Ovary (tissue), 10 donors: ENCODE measurements at places on chromosomes 7 and 10. TPM values are rescaled to one million over a fixed set of nuclear protein-coding genes. Genes with fewer than 3 reads are reported as not detected.

GRCh38 chr10:59706851-59707797 is 2.5 kb downstream of the SLC16A9 start:
- H3K4me1 ChIP-seq: peaks cover 10% of the 10 kb centered on the region
- H3K27ac ChIP-seq: no peak overlapping the region
- no peaks in the 10 kb centered on the region for H3K27me3 ChIP-seq
- no peaks in the 10 kb centered on the region for H3K36me3 ChIP-seq
- DNase-seq: no peak
- H3K4me3 ChIP-seq: no peak overlapping the region

DNA sequence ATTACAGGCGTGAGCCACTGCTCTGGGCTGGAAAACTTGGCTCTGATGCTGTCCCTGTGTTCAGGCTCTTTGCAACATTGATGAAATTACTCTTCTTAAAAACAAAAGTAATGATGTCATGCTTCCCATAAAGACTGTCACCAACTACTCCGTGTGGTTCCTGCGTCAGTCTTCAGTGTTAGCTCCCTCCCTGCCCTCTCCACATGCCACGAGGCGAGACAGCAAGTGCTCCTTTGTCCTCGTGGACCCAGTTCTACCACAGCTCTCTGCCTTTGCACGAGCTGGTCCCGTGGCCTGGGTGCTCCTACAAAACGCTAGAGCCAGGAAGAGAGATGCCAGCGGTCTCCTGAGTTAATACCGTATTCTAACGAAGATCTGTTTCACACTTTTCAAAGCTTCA is 194.5 kb downstream of the SDK1 start:
- H3K4me3 ChIP-seq: no peak overlapping the region
- no peaks in the 10 kb centered on the region for H3K4me1 ChIP-seq
- no peaks in the 10 kb centered on the region for H3K36me3 ChIP-seq
- H3K27ac ChIP-seq: no peak overlapping the region

DNA sequence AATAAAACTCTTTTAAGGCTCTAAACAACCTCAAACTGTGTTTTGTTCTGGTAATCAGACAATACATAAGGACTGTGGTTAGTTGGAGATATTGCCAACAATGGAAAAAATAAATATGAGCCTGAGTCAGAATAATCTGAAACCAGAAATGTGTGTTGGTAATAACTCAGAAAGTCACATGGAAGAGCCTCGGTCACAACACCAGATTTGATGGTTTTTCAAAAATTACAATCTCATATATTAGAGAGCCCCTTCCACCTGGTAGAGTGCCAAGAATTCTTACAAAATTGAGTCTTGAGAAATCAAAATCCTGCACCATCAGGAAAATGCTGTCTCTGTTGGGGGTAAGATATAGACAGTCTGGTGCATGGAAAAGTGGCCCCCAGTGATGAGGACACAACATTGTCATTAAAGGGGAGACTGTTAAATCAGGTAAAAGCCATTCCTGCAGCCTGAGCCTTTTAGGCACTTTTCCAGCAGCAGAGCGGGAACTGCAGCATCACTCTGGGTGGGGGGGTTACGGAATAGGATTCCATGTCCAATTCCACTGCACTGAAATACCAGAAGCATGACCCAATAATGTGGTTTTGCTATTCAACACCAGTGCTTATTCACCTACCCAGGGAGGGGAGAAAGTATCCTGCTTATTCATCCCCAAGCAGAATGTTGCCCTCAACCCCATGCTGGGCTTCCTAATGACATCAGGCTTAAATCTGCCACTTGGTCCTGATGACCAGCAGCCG is 9.5 kb upstream of the ADAM12 start:
- no peak overlapping the region for H3K27ac ChIP-seq
- no peak overlapping the region for H3K4me3 ChIP-seq
- no peak for DNase-seq
- no peaks in the 10 kb centered on the region for H3K27me3 ChIP-seq
- no peaks in the 10 kb centered on the region for H3K4me1 ChIP-seq
- no peaks in the 10 kb centered on the region for H3K36me3 ChIP-seq

GRCh38 chr10:79472951-79473350 is 27.5 kb upstream of the ZCCHC24 start:
- H3K36me3 ChIP-seq: no peaks in the 10 kb centered on the region
- no peak overlapping the region for H3K4me3 ChIP-seq
- H3K27ac ChIP-seq: no peak overlapping the region
- no peaks in the 10 kb centered on the region for H3K27me3 ChIP-seq
- no peak for DNase-seq
- peaks cover 2% of the 10 kb centered on the region for H3K4me1 ChIP-seq

GRCh38 chr10:69726850-69727249 is 74.9 kb upstream of the COL13A1 start:
- H3K27ac ChIP-seq: no peak overlapping the region
- peaks cover 9% of the 10 kb centered on the region for H3K4me1 ChIP-seq
- no peaks in the 10 kb centered on the region for H3K36me3 ChIP-seq
- H3K27me3 ChIP-seq: no peaks in the 10 kb centered on the region
- no peak for DNase-seq
- H3K4me3 ChIP-seq: no peak overlapping the region

- H3K27me3 ChIP-seq: no peaks in the 10 kb centered on the region
- H3K4me1 ChIP-seq: no peaks in the 10 kb centered on the region
- DNase-seq: no peak
- no peak overlapping the region for H3K27ac ChIP-seq
- no peak overlapping the region for H3K4me3 ChIP-seq
Measured at GRCh38 chr7:129494041-129494440, 8.3 kb upstream of the SMKR1 start.

DNA sequence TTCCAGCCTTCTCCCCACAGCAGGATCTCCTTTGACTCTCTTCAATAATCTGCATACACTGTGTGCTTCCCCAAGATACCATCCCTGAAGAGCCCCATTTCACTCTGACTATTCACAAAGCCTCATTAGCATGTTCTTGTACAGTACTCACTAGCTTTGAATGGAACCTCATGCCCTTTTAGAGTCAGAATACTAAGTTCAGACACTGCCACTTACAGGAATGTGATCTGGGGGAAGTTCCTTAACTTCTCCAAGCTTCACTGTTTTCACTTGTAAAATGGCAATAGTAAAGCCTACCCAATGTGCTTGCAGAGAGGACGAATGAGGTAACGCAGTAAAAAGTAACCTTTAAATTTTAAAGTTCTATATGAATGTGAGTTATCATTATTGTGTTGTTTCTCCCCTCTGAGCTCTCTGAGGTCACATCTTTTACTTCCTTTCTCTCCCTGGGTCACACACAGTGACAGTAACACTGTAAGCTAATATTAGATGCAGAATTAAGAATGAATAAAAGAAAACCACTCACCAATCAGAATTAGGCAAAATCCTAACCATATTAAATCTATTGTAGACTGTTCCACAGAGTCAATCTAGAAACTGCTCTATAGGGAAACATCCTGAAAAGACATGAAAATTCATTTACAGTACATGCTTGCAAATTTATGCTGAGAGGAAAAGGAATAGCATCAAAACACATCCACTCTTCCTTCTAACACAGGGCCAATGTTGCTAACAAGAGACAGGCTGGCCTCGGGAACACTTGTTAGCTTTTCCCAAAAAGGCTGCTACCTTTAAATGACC is 64.2 kb upstream of the IL6 start:
- no peak overlapping the region for H3K4me3 ChIP-seq
- no peaks in the 10 kb centered on the region for H3K36me3 ChIP-seq
- DNase-seq: no peak
- H3K4me1 ChIP-seq: no peaks in the 10 kb centered on the region

- H3K4me3 ChIP-seq: no peak overlapping the region
- no peak overlapping the region for H3K27ac ChIP-seq
- H3K36me3 ChIP-seq: no peaks in the 10 kb centered on the region
- no peaks in the 10 kb centered on the region for H3K4me1 ChIP-seq
Measured at GRCh38 chr7:156466272-156466671, 174.3 kb upstream of the RNF32 start.

- H3K27ac ChIP-seq: no peak overlapping the region
- no peak overlapping the region for H3K4me3 ChIP-seq
- DNase-seq: no peak
- H3K27me3 ChIP-seq: no peaks in the 10 kb centered on the region
- H3K36me3 ChIP-seq: no peaks in the 10 kb centered on the region
Measured at GRCh38 chr7:32033006-32033405, 37.2 kb downstream of the PDE1C start.

SSC4D gene
- polyA plus RNA-seq: 0.73 TPM

C10orf67 gene
- polyA plus RNA-seq: 0.25 TPM

CDHR1 gene
- polyA plus RNA-seq: 0.17 TPM

NEUROG3 gene
- polyA plus RNA-seq: not detected
